ENCODE measurements at places on chromosomes 13 and 19.

- DNase-seq = no peak
Measured at GRCh38 chr19:53947624-53948023, 15.1 kb upstream of the CACNG8 start.

- no peak for DNase-seq
Measured at GRCh38 chr13:110346661-110347067, 39.6 kb downstream of the COL4A2 start.

DNA sequence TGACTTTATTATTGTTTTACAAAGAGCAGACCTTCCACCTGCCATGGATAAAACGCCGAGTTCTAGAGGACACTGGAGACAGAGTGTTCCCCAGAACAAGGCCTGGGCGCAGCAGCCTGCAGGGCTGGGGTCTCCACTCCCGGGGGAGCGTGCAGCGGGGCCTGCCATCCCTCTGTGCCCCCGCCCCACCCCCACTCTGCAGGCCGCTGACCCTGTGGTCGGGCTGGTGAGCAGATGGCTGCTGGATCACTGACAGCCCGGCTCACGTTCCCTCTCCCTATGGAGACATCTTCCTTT is 8.6 kb upstream of the PTBP1 start:
- no peak for DNase-seq

GRCh38 chr19:54188215-54188871 is 1.0 kb downstream of the MBOAT7 start:
- no peak for DNase-seq

DNA sequence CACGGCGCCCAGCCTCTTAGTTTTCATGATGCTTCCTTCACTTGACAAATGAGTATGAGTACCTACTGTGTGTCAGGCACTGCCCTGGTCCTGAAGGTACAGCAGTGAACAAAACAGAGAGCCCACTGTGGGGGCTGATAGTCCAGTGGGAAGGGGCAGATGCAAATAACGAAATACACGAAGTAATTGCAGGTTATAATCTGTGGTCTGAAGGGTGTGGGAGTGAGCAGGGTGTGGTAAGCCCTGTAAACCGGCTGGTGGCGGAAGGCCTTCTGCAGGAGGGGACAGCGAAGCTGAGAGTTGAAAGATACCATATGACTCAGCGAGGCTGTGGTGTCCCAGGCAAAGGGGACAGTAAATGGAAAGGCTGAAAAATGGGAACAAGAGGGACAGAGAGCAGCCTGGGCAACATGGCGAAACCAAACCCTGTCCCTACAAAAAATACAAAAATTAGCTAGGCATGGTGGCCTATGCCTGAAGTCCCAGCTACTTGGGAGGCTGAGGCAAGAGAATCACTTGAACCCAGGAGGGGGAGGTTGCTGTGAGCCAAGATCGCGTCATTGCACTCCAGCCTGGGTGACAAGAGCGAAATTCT is 60.5 kb downstream of the MAP4K1 start:
- no peak for DNase-seq

GRCh38 chr13:110555601-110556223 is 5.8 kb downstream of the RAB20 start:
- no peak for DNase-seq

GRCh38 chr19:15671891-15672579 is 852 bp upstream of the CYP4F12 start:
- no peak for DNase-seq

GRCh38 chr19:16998635-16999194 is 27.9 kb downstream of the CPAMD8 start:
- DNase-seq = no peak

- no peak for DNase-seq
Measured at GRCh38 chr13:73061473-73061872, 2.7 kb downstream of the KLF5 start.

DNA sequence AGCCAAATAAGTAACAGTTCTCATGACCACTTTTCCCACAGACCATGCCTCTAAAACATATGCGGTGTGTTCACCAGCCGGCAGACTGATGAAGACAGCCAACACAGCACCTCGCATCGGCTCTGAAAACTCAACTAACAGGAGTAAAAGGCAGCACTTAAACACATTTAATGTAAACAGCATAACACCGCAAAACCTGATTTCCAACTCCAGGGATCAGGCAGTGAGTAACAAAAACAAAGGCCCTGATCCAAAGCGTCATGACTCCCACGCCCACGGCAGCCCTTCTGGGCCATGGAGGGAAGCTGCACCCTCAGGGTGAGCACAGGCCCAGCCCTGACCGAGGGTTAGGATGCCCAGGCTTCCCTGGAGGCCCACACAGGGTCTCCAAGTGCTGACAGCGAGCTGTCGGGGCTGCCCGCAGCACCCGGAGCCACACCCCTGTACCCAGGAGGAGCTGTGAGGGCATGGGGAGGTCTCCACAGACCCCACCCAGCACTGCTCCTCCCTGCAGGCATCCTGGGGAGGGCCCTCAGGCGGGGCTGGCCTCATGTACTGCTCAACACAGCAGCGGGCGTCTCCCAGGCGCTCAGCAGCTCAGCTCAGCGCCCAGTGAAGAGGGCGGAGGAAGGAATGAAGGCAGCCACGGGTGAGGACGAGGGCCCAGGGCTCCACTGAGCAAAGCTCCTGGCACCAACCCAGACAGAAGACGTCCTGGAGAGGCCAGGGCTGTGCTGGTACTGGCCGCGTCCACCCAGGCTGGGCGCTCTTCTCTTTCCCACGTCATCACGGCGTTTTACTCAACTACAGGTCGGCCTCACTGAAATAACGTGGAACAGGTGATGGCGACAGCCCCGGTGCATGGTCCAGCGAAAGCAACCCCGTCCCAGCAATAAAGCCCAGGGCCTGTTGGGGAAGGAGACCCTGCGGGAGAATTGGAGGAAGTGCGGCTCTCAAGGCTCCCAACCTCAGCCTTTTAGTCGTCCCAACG is 53.7 kb downstream of the RASA3 start:
- DNase-seq = no peak

GRCh38 chr19:55259540-55260210 is 858 bp upstream of the PPP6R1 start:
- DNase-seq = no peak

- DNase-seq = no peak
Measured at GRCh38 chr13:27161423-27161822, 10.2 kb downstream of the USP12 start.

- no peak for DNase-seq
Measured at GRCh38 chr19:48560095-48560530, 8.1 kb downstream of the SULT2B1 start.

GRCh38 chr19:38277969-38278680 is 13.8 kb downstream of the SPINT2 start:
- DNase-seq = no peak

GRCh38 chr13:43170506-43170905 is 147.1 kb downstream of the DNAJC15 start:
- no peak for DNase-seq

- no peak for DNase-seq
Measured at GRCh38 chr19:15112385-15112784, 5.2 kb downstream of the SYDE1 start.

DNA sequence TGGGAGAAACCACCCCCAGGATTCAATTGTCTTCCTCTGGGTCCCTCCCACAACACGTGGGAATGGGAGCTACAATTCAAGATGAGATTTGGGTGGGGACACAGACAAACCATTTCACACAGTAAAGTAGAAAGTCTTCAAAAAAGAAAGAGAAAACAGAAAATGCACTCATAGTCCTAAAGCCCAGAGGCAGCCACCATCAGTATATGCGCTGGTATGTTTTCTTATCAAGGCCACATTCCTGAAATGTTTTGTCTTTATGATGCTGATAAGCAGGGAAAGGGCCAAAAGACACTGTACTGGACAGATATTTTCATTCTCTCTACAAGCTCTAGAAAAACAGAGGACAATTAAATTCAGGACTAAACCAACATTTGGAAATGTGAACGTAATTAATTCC is 375.8 kb upstream of the TSHZ3 start:
- no peak for DNase-seq

DNA sequence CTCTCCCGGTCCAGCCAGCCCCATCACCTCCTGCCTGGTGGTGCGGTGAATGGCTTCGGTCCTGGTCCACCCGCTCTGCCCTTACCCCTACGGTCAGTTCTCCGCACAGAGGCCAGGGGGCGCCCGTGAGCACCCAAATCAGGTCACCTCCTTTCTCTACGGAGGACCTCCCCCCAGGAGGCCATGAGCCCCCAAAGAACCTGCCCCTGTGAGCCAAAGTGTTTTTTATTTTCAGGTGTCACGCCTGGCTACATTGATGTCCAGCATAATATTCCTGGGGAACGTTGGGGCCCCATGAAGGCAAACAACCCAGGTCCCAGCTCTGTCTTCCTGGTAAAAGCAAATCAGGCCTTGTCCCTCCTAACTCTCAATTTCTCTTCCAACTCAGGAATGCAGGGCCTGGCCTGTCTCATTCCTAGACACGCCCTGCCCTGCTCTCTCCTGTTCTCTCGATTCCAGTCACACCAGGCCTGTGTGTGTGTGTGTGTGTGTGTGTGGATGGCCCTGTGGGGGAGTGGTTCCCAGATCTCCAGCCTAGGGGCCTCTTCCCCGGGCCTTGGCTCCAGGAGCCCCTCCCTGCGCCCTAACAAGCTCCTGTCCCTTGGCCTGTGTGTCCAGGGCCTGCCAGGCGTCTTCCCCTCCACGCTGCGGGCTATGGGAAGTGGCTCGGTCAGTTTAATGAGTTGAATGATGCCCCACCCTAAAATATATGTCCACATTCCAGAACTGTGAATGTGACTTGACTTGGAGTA is 9.7 kb upstream of the GIPC1 start:
- peak; percentile 47 for DNase-seq

GRCh38 chr13:39818953-39819352 is 163.5 kb downstream of the COG6 start:
- no peak for DNase-seq

DNA sequence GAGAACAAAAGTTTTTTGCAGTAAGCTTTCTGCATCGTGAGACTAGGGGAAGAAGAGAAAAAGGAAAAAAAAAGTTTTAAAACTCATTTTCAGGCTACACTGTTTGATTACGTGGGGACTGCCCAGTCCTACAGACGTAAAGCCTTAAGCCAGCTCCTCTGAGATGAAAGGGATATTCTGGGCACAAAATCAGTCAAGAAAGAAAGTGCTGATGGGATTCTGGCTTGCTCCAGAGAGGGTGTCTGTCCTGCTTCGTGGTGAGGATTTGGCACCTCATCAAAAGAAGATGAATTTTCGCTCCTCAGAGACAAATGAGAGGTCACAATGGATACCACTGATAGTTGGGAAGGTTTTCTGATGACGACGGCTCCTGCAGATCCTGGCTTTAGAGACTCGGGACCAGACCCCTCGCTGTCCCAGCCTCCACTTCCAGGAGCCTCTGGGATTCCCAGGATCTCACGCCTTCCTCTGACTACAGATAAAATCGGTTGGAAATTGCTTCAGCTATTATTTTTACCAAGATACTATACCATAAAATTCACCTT is 9.7 kb downstream of the TEX29 start:
- DNase-seq = no peak

DNA sequence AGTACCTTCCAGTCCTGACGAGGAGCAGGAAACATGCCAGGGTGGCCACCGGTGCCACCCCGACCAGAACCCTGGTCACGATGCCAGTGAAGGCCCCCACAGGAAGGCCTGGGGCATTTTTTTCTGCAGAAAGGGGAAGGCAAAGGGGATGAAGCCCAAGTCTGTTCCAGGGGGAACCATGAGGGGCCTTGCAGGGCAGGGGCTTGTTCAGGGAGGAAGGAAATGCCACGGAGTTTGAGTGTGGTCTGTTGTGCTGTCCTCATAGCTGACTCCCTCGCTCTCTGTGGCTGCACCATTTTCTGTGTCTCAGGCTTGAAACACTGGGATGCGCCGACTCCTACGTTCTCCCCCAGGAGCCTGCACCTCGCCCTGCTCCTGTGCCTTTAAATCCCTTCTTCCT is 27.5 kb upstream of the CEACAM1 start:
- no peak for DNase-seq

GRCh38 chr13:51538591-51539179 is 45.6 kb upstream of the WDFY2 start:
- no peak for DNase-seq

DNA sequence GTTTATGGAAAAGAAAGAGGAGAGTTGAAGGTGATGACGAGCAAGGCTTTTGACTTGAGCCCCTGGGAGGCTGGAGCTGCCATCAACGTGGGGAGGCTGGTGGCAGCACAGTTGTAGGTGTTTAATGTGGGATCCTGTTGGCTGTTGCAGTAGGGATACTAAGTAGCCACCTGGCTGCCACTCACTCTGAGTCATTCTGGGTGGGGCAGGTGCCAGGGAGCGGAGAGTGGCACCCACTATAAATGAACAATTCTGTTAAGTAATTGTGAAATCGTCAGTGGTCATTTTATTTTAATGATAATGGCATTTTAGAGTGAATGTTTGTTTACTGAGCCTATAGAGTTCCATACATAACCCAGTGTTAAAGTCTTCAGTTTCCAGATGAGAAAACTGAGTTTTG is 9.8 kb downstream of the ZNF317 start:
- DNase-seq = no peak

DNA sequence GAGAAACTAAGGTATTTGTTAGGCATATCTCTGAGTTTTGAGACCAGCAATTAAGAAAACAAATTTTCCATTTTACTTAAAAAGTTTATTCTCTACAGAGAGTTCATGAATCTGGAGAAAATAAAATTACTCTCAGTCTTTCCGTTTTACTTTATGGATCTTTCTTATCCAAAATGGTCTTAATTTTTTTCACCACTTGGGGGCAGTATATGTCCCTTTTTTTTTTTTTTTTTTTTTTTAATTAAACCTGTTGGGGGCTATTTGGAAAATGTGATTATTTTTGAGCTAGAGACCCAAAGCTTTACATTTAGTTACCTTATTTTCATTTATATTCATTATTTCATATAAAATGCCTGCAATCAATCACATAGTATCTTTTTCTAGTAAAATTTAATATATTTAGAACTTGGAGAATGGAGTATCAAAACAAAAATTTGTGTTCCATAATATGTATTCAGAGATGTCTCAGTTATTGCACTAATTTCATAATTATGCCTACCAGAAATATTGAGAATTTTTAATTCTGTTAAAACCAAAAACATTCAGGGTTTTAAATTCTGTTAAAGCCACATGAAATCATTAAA is 27.1 kb downstream of the PIBF1 start:
- DNase-seq = no peak

GRCh38 chr13:113562085-113562749 is 22.3 kb upstream of the TFDP1 start:
- DNase-seq = peak; percentile 26

- DNase-seq = no peak
Measured at GRCh38 chr13:104773775-104774174, 1707.6 kb upstream of the SLC10A2 start.

DNA sequence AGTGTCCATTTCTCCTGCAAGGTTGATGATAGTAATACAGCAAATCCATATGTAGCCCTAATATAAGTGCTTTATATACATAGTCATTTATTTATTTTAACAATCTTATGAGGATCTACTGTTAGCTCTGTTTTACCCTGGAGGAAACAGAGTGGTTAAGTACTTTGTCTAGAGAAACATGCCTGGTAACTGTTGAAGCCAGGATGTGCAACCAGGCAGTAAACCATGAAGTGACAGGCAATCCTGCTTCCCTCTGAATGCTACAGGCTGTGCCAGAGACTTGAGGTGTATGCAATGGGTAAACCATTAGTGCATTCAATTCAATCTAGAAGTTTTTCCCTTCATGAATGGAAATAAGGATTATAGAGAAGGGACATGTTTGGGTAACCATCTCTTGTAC is 911.0 kb downstream of the PCDH17 start:
- DNase-seq = no peak
